ENCODE measurements at places on chromosomes 11 and 22. TPM values are rescaled to one million over a fixed set of nuclear protein-coding genes. Genes with fewer than 3 reads are reported as not detected.

The JAML gene
- total RNA-seq = not detected

The ROBO4 gene
- total RNA-seq = 0.53 TPM

The VEGFB gene
- 23.5 TPM for total RNA-seq

The CCDC87 gene
- 0.15 TPM for total RNA-seq

The PDE3B gene
- 0.35 TPM for total RNA-seq

The UCP2 gene
- total RNA-seq = 0.60 TPM

The RFPL1 gene
- not detected for total RNA-seq

The ZNF280B gene
- 0.12 TPM for total RNA-seq

The CASP5 gene
- not detected for total RNA-seq

The SLC1A2 gene
- 71.1 TPM for total RNA-seq

The ACTN3 gene
- under 0.01 TPM for total RNA-seq

The XKR3 gene
- total RNA-seq = not detected

The LIF gene
- 4.6 TPM for total RNA-seq
